ENCODE measurements at places on chromosomes 4 and X.

- DNase-seq: no peak
Measured at GRCh38 chr4:148248824-148249223, 193.4 kb downstream of the NR3C2 start.

- no peak for DNase-seq
Measured at GRCh38 chrX:93594780-93595179, 78.6 kb downstream of the NAP1L3 start.

DNA sequence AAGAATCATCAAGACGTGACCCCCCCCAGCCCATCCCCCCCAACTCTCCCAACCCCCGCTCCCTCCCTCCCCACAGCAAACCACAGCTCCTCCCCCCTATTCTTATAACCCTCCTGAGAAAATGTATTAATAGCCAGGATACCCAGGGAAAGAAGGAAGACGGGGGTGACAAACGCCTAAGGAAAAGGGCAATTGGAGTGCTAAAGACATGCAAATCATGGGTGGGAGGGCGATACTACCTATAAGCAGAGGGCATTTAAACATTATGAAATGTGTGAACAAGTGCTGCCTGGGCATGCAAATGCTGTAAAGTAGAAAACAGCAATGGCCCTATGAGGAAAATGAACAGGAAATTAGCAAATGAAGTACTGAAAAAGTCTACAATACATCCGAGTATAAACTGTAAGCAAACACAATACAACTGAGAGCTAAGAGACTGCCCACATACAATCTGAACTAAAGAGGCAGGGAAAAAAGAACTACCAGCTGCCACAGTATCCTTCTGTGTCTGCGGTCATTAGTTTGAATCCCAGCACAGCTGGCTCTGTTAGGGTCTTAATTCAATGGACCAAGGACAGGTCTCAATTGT lies 2.4 kb downstream of the CXXC4 start:
- peak; percentile 15 for DNase-seq

DNA sequence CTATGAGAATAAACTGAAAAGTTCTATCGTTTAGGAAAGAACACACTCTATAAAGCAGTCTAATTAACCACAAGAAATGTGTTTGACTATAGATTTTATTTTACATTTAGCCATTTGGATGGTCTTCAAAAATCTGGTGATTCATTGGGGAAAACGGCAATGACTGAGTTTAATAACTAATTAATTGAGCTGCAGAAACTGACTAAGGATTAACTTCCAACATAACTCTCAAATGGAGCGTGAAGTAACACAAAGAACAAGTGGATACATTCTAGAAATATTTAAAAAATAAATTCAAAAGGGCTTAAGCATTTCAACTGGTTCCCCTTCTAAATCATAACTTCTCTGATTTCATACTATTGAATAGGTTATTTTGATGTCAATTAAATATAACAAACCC lies 1582.4 kb downstream of the PCDH18 start:
- no peak for DNase-seq

DNA sequence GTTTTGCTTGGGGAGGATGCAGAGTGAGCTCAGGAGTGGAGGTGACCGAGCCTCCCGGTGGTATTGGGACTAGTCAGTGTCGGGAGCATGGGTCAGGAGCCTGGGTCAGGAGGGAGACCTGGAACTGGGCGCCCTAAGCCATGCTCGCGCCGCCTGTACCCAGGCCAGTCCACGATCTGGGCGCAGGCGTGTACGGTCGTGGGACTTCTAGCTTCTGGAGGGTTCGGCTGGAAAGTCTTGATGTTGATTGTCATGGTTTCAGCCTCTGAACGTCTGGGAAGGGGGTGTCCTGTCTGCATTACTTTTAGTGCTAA lies 244 bp downstream of the EIF2S3 start:
- no peak for DNase-seq

GRCh38 chr4:103044183-103044582 lies 24.7 kb upstream of the SLC9B1 start:
- DNase-seq: no peak

GRCh38 chrX:97401154-97401553 lies 517.4 kb downstream of the RPA4 start:
- DNase-seq: no peak

DNA sequence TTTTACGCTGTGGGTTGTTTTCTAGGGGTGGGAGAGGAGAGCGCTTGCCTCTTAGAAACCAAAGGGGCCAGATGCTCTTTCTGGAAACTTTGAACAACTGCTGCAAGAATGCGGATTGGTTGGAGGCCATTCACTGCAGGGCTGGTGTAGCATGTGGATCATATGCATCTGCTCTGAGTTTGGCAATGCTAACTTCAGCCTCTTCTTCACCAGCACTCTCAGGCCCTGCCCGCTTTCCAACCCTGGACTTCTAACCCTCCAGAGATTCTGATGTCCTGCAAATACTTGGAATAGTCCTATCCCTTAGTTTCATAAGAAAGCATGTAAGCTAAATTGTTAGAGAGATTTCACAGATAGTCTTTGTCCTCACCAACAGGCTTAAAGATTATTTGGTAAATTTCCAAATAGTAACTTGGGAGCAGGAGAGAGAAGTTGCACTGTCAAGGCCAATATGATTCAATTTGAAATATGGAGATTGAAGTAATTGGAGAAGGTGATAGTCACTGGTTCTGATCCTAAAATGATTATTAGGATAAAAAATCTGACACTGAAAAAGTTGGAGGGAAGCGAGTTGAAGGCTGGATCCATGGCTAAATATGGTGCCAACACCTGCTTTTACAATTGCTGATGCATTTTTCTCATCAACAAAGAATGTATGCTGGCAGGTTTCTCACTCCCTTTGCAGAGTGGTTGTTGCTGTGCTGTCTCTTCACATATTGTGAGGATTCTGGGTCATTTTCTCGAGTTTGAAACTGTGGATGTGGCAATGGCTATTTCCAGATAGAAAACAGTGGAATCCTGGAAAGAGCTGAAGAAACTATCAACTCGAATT lies 210.4 kb downstream of the PTTG2 start:
- no peak for DNase-seq

DNA sequence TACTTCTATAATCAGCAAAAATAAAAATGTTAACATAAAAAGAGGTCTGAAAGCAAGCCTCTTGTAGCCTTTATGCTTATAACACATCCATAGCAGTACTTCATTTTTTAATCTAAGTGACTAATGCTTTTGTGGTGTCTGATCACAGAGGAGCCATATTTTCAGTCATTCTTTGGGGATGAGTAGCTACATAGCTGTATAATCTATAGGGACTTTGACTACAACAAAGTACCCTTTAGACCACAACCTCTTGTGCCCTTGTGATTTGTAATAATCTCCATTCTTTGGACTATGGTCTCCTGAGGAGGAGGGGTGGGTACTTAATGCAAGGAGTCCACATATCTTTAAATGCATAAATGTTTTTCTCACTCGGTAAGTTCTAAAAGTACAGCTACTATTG lies 9.6 kb downstream of the DRP2 start:
- DNase-seq: no peak

GRCh38 chrX:101411984-101412383 lies 4.0 kb downstream of the HNRNPH2 start:
- DNase-seq: no peak

GRCh38 chrX:114591121-114591520 lies 7.2 kb downstream of the HTR2C start:
- no peak for DNase-seq

DNA sequence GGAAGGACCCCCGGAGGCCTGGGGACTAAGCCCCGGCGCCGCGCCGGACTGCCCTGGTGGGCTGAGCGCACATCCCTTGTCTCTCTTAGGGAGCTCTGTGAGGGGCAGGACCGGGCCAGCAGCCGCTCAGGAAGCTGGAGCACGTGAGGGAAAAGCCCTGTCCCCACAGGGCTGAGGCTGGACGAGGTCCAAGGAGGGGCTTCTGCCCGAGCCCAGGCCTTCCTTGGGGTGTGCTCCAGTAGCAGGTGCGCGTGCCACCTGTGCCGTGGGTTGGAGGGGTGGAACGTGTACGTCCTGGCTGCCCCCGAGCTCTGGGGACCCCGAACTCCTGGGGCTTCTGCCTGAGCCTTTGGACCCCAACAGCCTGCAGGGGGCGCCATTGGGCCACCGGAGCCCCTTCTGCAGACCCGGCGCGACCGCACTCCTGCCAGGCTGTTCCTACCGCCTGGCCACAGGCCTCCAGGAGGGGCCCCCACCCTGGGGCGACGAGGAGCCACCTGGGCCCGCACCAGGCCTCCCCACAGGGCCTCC lies 27.2 kb downstream of the TACC3 start:
- peak; percentile 9 for DNase-seq

DNA sequence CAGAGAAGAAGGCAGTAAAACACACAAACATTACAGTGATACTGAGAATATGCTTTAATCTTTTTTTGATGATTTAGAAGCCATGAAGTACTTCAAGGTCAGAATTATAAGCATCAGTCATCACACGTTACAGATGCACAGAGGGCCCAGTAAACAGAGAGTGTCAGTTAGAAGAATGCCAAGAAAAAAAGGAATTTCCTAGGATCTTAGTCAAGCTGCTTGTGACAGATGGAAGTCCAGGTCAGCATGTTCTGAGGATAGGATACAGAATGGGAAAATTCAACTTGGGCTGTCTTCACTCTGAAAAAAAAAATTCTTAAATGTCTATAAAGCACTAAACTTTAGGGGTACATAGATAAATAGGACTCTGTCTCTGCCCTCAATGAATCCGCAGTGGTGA lies 38.9 kb downstream of the GATB start:
- DNase-seq: no peak

DNA sequence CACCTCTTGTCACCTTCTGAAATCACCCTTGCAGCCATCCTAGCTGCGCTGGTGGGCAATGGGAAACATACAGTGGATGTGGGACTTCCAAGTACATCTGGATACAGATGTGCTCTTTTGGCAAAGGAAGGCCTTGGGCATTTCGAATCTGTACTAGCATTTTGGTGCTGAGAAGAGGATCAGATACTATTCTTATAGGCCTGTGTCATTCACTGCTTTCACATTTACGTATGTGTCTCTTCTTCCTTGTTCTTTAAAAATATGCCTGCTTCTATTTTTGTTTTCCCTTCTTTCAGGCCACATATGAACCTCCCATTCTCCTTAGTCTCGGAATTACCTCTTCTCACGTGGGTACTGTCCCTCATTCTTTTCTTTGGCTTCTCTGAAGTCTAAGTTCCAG lies 53.1 kb downstream of the EFNB1 start:
- no peak for DNase-seq

GRCh38 chr4:11710453-11711093 lies 281.9 kb upstream of the HS3ST1 start:
- peak; percentile 73 for DNase-seq

DNA sequence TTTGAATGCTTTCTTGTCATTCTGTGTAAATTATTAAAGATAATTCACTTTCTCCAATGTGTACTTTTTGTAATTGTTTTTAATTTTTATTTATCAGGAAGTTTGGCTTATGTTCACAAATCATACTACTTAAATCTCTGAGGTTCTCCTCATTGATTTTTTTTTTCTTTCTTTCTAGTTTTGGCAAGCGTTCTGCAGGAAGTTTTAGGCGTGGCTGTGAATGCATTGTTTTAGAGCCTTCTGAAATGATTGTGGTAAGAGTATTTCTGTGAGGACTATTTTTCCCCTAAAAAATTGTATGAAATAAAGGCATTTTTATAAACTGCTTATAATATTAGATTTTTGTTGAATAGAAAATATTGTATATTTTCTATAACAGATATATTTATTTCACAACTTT lies 135.8 kb downstream of the RAPGEF2 start:
- no peak for DNase-seq

- DNase-seq: no peak
Measured at GRCh38 chrX:117335209-117335608, 781.4 kb downstream of the KLHL13 start.

DNA sequence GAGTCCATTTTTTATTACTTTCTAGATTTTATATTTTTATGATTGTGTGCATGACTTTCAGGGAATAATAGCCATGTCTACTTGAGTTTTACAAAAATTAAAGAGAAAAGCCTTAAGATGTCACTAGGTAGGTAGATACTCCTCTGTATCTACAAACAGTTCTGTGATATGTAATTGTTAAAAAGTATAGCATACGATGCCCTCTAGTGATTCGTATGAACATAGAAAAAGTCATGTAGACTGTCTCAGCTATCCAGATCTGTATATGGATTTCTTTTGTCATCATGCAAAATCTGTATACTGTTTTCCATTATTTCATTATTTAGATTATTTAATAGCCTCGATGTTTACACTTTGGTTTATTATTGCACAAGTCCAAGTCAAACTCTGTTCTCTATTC lies 856.6 kb downstream of the CENPC start:
- peak; percentile 55 for DNase-seq

DNA sequence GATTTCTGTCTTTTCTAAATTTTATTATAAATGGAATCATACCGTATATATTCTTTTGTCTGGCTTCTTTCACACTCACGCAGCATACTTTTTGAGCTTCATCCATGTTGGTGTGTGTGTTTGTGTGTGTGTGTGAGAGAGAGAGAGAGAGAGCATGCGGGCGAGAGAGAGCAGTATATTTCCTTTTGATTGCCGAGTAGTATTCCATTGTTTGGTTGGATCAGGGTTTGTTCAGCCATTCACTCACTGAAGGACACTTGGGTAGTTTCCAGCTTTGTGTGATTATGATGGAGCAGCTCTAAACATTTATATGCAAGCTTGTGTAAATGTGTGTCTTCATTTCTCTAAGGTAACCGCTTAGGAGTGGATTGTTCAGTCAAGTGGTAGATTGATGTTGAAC lies 3.1 kb upstream of the L1CAM start:
- DNase-seq: no peak

DNA sequence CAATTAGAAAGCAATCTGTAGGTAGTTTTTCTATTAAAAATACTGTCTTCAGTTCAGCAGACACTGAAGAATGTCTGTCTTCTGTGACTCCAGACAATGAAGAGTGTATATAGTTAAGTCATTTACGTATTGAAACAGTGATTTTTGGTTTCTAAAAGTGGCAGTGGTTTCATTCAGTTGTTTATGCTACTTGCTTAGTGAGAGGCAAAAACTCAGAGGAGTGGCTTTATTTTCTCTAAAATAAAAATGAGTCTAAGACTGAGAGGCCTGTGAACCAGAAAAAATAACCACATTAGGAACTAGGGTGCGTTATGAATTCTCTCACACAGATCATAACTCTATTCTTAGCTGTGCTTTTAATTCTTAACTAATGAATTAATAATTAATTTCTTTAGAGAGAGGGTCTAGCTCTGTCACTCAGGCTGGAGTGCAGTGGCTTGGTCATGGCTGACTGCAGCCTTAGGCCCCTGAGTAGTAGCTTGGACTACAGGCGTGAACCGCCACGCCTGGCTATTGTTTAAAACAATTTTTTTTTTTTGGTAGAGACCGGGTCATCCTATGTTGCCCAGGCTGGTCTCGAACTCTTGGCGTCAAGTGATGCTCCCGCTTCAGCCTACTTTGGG lies 31.4 kb downstream of the FREM3 start:
- DNase-seq: no peak

GRCh38 chr4:7524064-7524682 lies 89.4 kb upstream of the PSAPL1 start:
- DNase-seq: no peak

- DNase-seq: no peak
Measured at GRCh38 chr4:6229671-6230501, 29.5 kb upstream of the JAKMIP1 start.

DNA sequence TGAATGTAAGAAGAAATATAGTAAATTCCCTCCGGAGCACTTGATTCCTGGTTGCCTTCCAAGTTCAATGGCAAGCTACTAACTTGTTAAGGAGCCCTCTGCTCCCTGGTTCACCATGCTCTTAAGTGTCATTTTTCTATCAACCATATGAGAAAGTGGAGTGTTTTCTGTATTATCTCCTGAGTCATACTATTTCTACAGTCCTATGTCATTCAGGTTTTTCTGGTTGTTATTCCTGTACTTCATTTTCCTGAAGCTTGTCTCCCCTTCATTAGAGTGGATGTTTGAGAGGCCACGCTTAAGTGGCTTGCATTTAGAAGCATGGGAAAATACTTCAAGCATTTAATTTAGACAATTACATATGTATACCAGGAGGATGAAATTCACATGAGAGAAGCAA lies 14.7 kb upstream of the EPGN start:
- peak; percentile 94 for DNase-seq

All from NCI-H187 treated with DMSO at 0.1 percent for 48 hours (cell line).